Activated CD4-positive, alpha-beta T cell treated with anti-CD3 and anti-CD28 coated beads, Interleukin-2, amount 10 ng/mL, durations not matched to agents 7 days and 5 days (primary cell): ENCODE measurements at places on chromosomes 12 and 14. TPM values are rescaled to one million over a fixed set of nuclear protein-coding genes. Genes with fewer than 3 reads are reported as not detected.

CLEC9A gene
- total RNA-seq = not detected

OR4Q2 gene
- total RNA-seq = not detected

C14orf93 gene
- 11.1 TPM for total RNA-seq

GALNT9 gene
- total RNA-seq = not detected

ITGA7 gene
- 3.1 TPM for total RNA-seq

MYG1 gene
- total RNA-seq = 47.9 TPM

GYS2 gene
- total RNA-seq = not detected

GRCh38 chr12:127108360-127109215, 1158.4 kb upstream of the TMEM132C start:
- peak; percentile 48 for DNase-seq
- no peak overlapping the region for H3K27ac ChIP-seq
- no peak overlapping the region for H3K4me3 ChIP-seq
- no peaks in the 10 kb centered on the region for H3K27me3 ChIP-seq

DNA sequence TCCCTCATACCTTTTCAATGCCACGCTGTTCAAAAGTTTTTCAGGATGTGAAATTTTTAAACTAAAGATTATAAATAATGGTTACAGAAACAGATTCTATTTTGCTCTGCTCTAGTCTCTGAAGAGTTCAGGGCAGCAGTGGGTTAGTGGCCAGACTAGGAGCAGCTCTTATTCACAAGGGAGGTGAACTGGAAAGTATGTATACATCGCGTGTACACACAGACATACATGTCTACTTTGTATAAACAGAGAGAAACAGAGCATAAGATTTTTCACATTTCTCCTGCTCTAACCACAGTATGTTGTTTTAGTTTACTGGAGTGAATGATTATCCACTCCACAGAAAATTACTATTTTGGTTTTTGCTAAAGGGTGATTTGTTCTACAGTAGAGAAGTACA, 74.4 kb upstream of the CRY1 start:
- DNase-seq = no peak
- H3K27ac ChIP-seq = no peak overlapping the region
- H3K4me1 ChIP-seq = no peaks in the 10 kb centered on the region

DNA sequence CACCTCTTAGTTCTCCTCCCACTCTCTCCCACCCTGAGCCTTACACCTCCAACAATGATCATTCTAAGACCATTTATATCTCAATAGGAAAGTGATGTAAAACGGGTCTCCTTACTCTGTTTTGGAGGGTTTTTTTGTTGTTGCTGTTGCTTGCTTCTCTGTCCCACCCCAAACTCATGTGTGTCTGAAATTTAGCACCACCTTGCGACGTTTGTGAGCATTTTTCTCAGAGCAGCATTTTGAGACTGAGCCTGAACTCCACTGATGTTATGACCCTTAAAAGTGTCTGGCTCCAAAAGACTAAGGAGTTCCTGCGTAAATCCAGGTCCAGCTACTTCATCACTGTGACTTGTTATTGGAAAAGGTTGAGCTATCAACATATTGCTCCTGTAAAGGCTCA, 155.0 kb downstream of the DAD1 start:
- H3K27ac ChIP-seq = no peak overlapping the region
- H3K27me3 ChIP-seq = no peaks in the 10 kb centered on the region
- no peak overlapping the region for H3K4me3 ChIP-seq
- H3K36me3 ChIP-seq = no peaks in the 10 kb centered on the region
- no peak for DNase-seq

DNA sequence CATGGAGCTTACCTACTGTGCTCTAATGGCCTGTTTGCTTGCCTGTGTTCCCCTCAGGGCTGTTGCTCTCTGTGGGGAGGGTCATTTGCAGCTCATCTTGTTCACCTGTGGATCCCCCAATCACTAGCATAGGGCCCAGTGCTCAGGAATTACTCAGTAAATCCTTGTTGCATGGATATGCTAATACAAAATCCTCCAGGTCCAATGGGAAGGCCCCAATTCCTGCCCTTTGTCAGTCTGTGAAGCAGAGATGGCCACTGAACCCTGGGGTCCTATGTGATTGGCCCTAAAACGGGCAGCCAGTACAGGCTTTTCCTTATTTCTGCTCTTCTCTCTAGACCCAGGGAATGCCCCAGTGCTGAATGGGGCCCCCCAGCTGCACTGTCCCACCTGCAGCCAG, 44.1 kb downstream of the FOS start:
- H3K36me3 ChIP-seq = no peaks in the 10 kb centered on the region
- H3K4me3 ChIP-seq = no peak overlapping the region
- no peak overlapping the region for H3K27ac ChIP-seq
- H3K27me3 ChIP-seq = peaks cover 4% of the 10 kb centered on the region

DNA sequence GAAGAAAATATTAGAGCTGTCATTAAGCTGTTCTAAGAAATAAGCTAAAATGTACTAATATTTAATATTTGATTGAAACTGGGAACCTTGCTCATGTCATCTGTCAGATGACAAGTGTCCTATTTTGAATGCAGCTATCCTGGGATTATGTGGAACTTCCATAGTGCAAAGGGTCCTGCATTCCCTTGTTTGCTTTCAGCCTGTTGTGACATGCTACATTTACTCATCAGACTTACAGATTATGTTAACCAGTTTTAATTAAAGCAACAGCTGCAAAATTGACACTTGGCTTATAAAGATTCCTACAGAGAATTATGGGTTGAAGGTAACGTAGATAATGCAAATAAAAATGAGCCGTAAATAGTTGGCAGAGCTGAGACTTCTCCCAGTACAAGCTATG, 458.4 kb upstream of the RGS6 start:
- H3K36me3 ChIP-seq = no peaks in the 10 kb centered on the region
- no peak for DNase-seq
- H3K27me3 ChIP-seq = no peaks in the 10 kb centered on the region
- H3K4me1 ChIP-seq = peaks cover 38% of the 10 kb centered on the region

DNA sequence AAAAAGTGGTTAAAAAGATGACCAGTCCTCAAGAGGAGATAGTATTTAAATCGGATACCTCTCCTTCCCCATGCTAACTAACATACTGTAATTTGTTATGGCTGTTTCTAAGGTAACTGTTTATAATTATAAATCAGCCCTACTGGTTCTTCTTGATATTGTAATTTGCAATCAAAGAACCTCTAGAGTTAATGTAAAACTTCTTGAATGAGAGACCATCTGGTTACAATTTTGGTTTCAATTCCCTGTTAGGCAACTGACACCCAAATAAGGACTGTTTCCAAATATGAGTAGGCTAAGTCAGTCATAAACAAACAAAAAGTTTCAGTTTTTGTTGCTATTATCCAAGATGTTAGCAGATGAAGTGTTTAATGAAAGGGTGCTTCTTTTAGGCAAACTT, 120.2 kb upstream of the DNM1L start:
- H3K4me1 ChIP-seq = peaks cover 16% of the 10 kb centered on the region
- H3K27ac ChIP-seq = no peak overlapping the region
- no peaks in the 10 kb centered on the region for H3K27me3 ChIP-seq
- H3K36me3 ChIP-seq = no peaks in the 10 kb centered on the region
- no peak for DNase-seq

GRCh38 chr12:21384261-21384660, 11.6 kb downstream of the IAPP start:
- H3K4me3 ChIP-seq = no peak overlapping the region
- H3K4me1 ChIP-seq = no peaks in the 10 kb centered on the region
- no peak overlapping the region for H3K27ac ChIP-seq
- no peaks in the 10 kb centered on the region for H3K36me3 ChIP-seq

GRCh38 chr12:105931762-105932570, 206.8 kb downstream of the NUAK1 start:
- no peak for DNase-seq
- H3K4me1 ChIP-seq = no peaks in the 10 kb centered on the region
- no peak overlapping the region for H3K4me3 ChIP-seq
- H3K27me3 ChIP-seq = no peaks in the 10 kb centered on the region
- H3K36me3 ChIP-seq = no peaks in the 10 kb centered on the region

DNA sequence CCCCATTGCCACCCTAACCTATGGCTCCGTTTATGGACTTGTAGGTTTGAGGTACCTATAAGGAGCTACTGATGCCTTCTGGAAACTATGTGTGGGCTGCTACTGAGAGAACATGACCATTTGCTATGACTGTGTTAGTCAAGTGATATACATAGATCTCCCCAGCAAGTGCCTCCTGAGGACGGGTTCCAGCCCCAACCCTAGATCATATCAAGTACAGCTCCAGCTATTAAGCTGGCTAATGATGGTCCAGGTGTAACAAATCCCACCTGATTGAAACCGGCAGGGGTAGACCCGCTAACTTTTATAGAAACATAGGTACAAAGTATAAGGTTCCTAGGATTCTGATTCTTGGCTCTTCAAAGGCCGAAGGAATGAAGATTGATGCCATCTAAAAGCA, 23.7 kb downstream of the NINJ2 start:
- DNase-seq = no peak
- no peaks in the 10 kb centered on the region for H3K27me3 ChIP-seq
- peak overlapping the region; percentile 57 for H3K27ac ChIP-seq
- no peak overlapping the region for H3K4me3 ChIP-seq

GRCh38 chr12:113267621-113268020, 46.4 kb downstream of the TPCN1 start:
- no peak overlapping the region for H3K27ac ChIP-seq
- H3K27me3 ChIP-seq = no peaks in the 10 kb centered on the region
- no peak overlapping the region for H3K4me3 ChIP-seq
- peaks cover 25% of the 10 kb centered on the region for H3K36me3 ChIP-seq
